ENCODE measurements at places on chromosomes 7 and 10.
A peak's percentile ranks its signal among the peaks of the same experiment; 100 is the strongest.

GRCh38 chr10:16195178-16195769, 241.5 kb upstream of the PTER start:
- DNase-seq = no peak

DNA sequence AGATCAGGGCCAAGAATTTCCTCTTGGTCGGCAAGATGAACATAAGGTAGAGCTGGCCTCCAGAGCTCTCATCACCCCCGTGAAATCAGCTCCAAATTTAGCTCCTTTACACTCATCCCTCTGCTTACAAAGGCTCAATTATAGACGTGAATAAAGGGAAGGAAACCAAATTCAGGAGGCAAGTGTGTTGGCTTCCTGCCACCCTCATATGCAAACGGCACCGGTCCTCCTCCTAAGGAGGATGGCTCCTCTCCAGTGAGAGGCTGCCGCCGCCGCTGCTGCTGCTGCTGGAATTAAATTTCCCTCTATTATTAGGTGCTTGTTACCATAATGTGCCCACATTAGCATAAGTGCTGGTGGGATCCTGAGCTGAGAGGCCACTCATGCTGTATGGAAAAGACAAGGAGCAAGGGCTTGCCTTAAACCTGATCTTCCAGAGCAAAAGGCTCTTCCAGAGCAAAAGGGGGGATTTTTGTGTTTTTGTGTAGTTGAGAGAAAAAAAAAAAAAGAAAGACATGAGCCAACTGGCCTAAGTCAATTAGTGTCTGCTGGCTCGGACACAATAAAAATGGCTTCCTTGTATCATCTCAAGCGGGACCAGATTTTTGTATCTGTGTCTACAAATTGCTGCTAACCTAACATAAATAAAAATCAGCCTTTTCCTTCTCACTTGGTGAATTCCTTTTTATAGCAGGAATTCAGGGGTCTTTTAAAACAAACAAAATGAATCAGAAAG, 68.4 kb downstream of the CDHR3 start:
- DNase-seq = no peak

DNA sequence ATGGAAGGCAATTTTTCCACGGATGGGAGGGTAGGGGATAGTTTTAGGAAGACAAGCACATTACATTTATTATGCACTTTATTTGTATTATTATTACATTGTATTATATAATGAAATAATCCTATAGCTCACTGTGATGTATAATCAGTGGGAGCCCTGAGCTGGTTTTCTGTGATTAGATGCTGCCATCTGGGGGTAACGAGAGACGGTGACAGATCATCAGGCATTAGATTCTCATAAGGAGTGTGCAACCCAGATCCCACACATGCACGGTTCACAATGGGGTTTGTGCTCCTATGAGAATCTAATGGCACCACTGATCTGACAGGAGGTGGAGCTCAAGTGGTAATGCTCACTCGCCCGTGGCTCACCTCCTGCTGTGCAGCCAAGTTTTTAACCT, 103.9 kb upstream of the STK17A start:
- no peak for DNase-seq

GRCh38 chr10:121952226-121952625, 22.8 kb downstream of the NSMCE4A start:
- no peak for DNase-seq

- no peak for DNase-seq
Observed at GRCh38 chr7:22447008-22447407, 53.0 kb downstream of the STEAP1B start.

- no peak for DNase-seq
Observed at GRCh38 chr10:5443429-5443828, 31.1 kb downstream of the NET1 start.

GRCh38 chr7:151451626-151452571, 12.0 kb upstream of the CRYGN start:
- no peak for DNase-seq

GRCh38 chr10:78867555-78867939, 201.2 kb upstream of the ZMIZ1 start:
- DNase-seq = no peak

GRCh38 chr7:69622960-69623359, 24.7 kb downstream of the AUTS2 start:
- DNase-seq = no peak

- DNase-seq = no peak
Observed at GRCh38 chr7:111262293-111263116, 171.6 kb downstream of the LRRN3 start.

DNA sequence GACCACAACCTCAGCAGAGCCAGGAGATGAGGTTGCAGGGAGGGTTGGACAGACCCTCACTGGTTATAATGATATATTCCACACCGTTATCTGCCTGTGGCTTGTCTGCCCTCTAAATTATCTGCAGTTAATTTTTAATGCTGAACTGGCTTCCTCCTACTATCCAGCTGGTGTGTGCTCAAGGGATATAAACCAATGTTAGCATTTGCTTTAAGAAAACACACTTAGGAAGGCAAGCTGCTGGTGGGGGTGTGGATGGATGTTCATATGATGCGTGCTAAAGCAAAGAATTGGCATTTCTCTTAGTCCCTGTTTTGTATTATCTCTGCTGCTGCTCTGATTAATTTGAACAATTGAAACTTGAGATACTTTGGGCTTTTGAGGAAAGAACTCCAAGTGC, 132.2 kb upstream of the NPVF start:
- DNase-seq = no peak

GRCh38 chr10:24414597-24414996, 205.7 kb downstream of the KIAA1217 start:
- no peak for DNase-seq

- no peak for DNase-seq
Observed at GRCh38 chr10:62527019-62527827, 153.1 kb downstream of the ZNF365 start.

DNA sequence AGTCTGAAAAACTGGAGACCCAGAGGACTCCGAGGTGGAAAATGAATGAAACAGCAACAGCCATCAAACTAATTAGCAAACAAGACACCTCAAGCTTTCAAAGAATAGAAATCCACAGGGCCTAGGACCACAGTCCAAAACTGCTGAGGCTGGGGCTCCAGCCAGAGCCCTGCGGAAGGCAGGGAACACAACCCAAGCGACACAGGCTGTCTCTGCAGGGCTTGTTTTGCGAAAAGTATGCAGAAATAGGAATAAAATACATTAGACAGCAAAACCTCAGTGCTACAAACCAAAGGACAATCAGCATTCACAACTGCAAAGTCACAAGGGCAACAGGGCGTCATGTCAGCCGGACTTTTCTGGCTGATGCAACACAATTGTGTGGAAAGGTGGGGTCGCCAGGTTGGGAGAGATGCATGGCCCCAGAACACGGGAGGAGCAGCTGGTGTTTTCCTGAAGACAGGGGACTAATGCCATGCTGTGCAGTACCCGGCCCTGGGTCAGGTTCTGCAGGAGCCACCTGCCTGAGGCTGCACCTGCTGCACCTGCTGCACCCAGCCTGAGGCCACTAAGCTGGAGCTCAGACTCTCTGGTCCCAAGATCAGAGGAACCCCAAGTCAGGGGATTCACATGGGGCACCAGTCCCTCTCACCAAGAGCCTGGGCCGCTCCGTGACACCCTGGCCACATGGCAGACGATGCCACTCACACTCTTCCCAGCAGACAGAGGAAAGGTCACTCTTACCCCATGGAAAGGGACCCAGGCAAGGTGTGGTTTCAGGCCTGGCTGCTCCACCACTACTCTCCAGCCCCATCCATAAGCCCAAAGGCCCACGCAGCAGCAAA, 74.2 kb downstream of the MAD1L1 start:
- no peak for DNase-seq

GRCh38 chr7:74006032-74006431, 21.9 kb upstream of the ELN start:
- DNase-seq = no peak

DNA sequence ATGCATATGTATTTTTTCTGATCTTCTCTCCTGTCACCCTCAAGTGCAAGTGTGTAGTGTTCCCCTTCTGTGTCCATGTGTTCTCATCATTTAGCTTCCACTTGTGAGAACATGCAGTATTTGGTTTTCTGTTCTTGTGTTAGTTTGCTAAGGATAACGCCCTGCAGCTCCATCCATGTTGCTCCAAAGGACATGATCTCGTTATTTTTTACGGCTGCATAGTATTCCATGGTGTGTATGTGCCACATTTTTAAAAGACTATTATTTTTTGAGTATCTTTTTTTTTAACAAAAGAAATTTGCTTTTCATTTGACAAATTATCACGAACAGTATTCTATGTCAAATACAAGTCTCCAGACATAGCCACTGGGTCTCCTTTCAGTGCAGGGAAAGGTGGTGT, 110.1 kb upstream of the ZNF746 start:
- DNase-seq = no peak

GRCh38 chr10:35758076-35758475, 116.0 kb upstream of the FZD8 start:
- DNase-seq = no peak

DNA sequence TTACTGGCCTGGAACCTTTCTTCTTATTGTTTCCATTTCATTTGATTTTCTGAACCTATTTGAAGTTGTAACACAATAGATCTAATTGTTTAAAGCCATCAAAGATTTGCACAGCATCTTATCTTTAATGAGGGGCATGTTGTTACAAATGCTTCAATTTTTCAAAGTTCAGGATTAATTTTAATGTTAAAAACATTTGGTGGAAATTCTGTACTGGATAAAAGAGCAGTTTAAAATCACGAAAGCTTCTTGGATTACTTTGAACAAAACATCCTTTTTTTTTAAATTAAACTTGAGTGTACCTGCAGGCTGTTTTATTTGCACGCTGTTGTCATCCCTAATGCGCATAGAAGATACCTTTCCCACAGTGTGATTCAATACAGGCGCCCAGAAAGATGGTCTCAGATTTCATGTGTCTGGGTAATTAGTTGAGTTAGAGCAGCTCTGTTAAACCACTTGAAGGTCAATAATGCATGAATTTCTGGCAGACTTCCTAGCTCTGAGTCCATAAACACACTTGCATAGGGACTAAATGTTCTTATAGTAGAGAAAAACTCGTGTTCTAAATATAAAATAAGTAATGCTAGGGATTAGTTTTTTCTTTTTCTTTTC, 29.3 kb upstream of the DDX50 start:
- DNase-seq = no peak

GRCh38 chr7:151385626-151386300, 24.1 kb downstream of the WDR86 start:
- no peak for DNase-seq

DNA sequence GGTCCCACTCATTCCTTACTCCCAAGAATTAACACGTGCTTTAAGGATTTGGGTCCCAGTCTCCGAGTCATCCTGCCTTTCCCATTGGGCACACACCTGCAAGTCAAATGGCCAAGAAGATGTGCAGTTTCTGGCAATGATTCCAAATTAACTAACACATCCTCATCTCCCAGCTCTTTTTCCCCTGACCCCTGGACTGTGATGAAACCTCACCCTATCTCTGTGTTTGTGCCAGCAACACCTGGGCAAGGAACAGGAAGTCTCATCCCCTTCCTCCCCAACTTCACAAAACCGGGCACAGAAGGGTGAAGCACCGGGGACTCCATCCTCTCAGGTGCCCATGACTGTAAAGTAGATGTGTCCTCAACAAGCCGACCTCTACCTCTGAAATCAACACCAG, 54.8 kb downstream of the PLXNA4 start:
- DNase-seq = no peak

- DNase-seq = no peak
Observed at GRCh38 chr10:97673736-97674525, 13.1 kb downstream of the AVPI1 start.

DNA sequence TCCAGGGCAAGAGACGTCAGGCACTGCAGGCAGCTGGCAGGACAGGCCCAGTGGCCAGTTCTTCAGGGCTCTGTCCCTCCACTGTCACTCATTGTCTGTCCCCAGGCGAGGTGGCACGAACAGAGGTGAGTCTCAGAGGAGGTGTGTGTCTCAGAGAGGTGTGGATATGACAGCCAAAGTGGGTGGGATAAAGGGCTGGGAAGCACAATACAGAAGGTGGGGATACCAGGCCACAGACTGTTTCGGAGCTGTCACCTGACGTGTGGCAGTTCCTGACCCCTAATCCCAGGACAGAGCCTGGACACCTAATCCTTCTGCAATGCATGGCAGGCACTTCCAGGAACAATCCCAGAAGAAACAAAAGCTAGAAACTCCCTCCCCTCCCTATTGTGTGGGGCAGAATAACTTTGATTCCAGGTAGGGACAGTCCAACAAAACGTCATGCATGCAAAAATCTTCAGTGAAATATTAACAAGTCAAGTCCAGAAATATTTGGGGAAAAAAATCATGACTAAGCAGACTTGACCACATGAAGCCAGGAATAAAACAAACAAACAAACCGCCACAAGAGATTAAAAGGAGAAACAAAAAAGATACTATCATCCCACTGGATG, 11.6 kb downstream of the KLRG2 start:
- no peak for DNase-seq

GRCh38 chr7:92837000-92837749, 802 bp upstream of the CDK6 start:
- DNase-seq = peak; percentile 20

DNA sequence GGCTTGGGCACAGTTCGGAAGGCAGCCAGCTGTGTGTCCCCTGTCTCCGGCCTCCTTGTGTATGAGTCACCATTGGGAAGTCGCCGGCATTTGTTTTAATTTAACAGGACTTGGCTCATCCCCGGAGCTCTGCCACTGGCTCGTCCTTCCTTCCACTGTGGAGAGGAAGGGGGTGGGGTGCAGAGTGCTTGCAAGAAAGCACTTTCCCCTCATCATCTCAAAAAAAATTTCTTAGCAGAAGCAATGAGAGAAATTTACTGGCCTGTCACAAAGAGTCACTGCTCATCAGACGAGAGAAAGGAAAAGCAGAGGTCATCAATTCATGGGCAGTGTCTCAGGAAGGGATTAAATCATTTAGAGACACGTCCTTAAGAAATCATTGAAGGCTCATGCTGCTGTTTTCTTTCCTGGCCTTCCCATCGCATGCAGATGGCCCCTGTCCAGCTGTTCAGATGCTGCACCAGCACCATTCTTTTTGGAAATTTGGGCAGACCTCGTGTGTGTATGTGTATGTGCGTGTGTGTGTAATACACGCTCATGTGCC, 93.3 kb downstream of the BMS1 start:
- DNase-seq = no peak

- no peak for DNase-seq
Observed at GRCh38 chr10:122699796-122700455, at the start of gene C10orf120. TSS of gene C10orf120 (minus strand) at chr10:122699846. CDS start at chr10:122699790, 56 bp downstream.

DNA sequence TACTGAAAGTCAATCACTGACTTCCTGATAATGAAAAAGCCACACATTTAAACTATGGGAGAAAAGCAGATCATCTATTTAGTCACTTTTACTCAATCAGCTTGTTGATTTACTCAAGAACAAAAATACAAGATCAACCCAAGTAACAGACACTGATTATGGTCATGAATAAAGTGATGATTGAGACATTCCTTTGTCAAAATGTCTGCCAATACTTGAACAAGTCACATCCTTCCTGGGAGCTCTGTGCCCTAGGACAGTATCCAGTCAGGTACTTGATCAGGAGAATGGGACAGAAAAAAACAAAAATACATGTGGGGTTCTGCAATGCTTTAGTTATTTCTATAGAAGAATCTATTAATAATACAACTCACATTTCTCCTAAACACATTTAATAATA, 150.0 kb upstream of the NEBL start:
- DNase-seq = no peak

All from activated T-helper 9 cell treated with anti-CD3 and anti-CD28 coated beads, Interleukin-2, amount 50 U/mL, for 16 hours (primary cell).